ENCODE measurements at places on chromosomes 2 and 18. TPM values are rescaled to one million over a fixed set of nuclear protein-coding genes. Genes with fewer than 3 reads are reported as not detected.

The TEX44 gene
- total RNA-seq: not detected

The RPRM gene
- total RNA-seq: not detected

The ALK gene
- total RNA-seq: not detected

The GPR75 gene
- 1.6 TPM for total RNA-seq

The NTSR2 gene
- not detected for total RNA-seq

The LRP2 gene
- 0.91 TPM for total RNA-seq

The MERTK gene
- total RNA-seq: 14.3 TPM

The XIRP2 gene
- not detected for total RNA-seq

The IL37 gene
- total RNA-seq: not detected

The MAP2 gene
- total RNA-seq: 2.3 TPM

The LIMS4 gene
- not detected for total RNA-seq

The LRATD1 gene
- total RNA-seq: 1.6 TPM

The RAD51AP2 gene
- 0.30 TPM for total RNA-seq

The TNFAIP6 gene
- total RNA-seq: not detected

The FLACC1 gene
- total RNA-seq: 0.55 TPM

The MCFD2 gene
- 161 TPM for total RNA-seq

The SH2D6 gene
- total RNA-seq: 3.1 TPM

The FEV gene
- total RNA-seq: not detected

The SLC9A4 gene
- total RNA-seq: not detected

The SERPINB2 gene
- total RNA-seq: not detected

Data from left lobe of liver (tissue), 2 donors.